ENCODE measurements at places on chromosomes 3 and 15.

DNA sequence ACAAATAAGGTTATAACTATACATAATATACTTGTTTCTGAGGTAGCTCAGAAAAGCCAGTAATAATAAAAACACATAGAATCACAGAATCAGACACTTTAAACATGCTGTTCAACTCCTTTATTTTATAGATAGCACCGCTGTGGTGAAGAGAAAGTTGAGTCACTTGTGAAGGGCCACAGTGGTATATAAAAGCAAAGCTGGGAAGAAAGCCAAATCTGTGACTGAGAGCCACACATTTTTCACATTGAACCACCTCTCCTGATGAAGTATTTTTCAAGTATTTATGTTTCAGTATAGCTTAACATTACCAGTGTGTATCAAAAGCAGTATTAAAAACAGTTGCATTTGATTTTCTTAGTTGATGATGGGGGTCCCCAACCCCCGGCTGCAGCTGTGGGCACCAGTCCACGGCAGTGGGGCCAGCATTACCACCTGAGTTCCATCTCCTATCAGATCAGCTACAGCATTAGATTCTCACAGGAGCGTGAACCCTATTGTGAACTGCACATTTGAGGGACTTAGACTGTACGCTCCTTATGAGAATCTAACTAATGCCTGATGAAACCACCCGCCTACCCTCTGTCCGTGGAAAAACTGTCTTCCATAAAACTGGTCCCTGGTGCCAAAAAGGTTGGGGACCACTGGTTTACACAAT is 46.2 kb downstream of the TBL1XR1 start:
- DNase-seq = no peak

DNA sequence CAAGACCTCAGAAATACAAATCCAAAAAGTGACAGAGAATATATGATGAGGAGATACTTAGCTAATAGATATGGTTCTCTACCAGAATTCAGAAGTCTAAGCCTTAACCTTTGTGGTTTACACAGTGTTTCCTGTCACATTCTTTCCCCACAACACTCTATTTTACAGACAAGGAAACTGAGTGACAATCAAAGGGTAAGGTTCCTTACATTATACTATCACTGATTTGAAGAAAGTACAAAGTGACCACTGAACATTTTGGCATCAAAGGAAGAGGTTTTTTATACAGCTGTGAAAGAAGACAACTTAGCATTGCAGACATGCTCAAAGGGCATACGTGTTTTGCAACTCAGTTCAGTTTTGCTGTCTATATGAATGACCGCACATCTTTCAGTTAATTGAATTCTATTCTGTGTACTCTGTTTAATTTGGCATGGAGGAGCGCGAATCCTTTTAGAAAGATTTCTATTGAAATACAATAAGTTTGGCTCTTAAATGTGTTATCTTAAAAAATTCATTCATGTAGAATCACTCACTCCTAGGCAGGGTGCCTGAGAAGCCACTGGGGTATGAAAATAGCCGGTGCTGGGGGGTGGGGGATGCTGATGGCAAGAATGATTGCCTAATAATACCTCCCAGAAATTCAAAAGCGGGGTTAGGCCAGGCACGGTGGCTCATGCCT is 66.5 kb upstream of the SKOR1 start:
- DNase-seq = no peak

- DNase-seq = no peak
Observed at GRCh38 chr3:42658091-42658770, 4.7 kb downstream of the ZBTB47 start.

DNA sequence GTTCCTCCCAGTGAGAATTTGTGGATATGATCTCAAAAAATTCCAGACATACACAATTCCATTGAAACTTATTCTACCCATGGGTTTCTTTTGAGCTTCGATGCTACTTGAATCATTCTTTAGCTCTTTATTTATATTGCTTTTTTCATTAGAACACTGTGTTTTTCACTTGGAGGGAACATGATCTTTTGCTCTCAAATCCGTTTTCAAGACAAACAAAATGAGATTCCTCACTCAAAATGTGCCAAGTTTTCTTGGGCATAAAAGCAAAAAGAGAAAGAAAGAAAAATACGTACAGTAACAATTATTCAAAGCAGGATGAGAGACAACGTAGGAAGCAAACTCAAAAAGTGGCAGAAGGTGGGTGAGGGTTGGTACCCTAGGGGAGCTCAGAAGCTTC is 118.8 kb upstream of the PDZRN3 start:
- DNase-seq = no peak

DNA sequence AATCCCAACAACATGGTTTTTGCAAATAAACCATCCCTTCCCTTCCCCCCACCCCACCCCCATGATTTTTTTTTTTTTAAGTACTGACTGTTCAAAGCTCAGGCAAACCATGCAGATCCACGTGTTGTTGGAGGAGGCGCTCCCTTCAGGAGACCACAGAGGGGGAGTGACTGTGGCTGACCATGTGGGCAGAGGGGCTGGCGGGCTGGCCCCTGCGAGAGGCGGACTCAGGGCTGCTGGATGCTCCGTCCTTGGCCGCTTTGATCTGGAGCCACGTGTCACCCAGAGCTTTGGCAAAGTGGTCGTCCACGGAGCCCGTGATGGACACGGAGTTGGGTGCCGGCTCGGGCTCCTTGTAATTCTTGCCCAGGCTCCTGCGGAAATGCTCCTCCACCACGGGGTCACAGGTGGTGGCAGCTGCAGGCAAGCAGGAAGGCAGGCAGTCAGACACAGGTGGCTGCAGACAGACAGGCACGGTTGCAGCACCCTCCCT is 85.3 kb downstream of the VGLL4 start:
- no peak for DNase-seq

GRCh38 chr3:38579551-38580449 is 69.7 kb downstream of the SCN5A start:
- DNase-seq = no peak

- DNase-seq = no peak
Observed at GRCh38 chr3:53803124-53803815, 42.9 kb downstream of the CHDH start.

GRCh38 chr3:13574798-13575451 is 26.0 kb downstream of the FBLN2 start:
- peak; percentile 27 for DNase-seq

DNA sequence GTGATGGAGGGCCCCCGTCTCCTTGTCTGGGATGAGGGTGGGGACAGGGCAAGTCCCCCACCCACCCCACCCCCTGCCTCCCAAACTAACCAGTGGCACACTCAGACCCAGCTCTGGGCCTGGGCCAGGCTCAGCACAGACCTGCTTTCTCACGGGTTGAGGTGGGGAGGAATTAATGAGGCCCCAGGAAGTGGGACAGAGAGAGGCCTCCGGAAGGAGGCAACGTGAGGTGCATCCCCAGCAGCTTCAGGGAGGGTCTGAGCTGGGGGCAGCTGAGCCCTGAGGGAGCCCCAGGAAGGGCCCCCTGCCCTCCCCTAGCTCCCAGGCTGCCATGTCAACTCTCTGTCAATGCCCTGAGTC is 15.0 kb upstream of the GNAI2 start:
- no peak for DNase-seq

GRCh38 chr3:41209646-41210045 is 10.3 kb downstream of the CTNNB1 start:
- no peak for DNase-seq

- no peak for DNase-seq
Observed at GRCh38 chr3:196966526-196967401, 1.9 kb downstream of the PIGZ start.

- DNase-seq = no peak
Observed at GRCh38 chr15:38207621-38208020, 45.0 kb upstream of the SPRED1 start.

- DNase-seq = no peak
Observed at GRCh38 chr15:66019368-66019767, 150.1 kb downstream of the RAB11A start.

GRCh38 chr3:21839592-21839991 is 88.6 kb upstream of the ZNF385D start:
- no peak for DNase-seq

DNA sequence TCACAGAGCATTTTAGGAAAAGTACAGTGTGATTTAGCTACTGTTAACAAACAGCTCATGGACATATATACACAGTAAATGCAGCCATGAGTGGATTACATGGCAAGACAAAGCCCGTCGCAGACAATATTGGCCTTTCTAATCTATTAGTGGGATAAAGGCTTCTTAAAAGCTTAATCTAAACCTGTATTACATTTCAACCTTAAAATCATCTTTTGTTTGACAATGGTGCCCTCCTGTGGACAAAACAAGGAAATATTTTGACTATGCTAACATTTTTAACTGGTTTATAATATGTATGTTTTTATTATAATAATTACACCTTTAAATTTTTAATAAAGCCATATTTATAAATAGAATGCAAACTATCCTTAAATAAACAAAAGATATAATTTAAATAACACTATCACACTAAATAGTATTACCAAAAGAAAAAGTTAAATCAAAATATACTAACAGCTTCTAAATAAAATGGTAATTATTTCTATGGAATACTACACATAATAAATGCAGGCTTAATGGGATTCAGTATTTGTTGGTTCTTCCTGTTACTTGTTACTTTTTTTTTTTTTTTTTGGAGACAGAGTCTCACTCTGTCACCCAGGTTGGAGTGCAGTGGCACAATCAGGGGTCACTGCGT is 38.6 kb downstream of the TAFA4 start:
- DNase-seq = no peak

GRCh38 chr3:189389346-189389745 is 217.6 kb downstream of the TPRG1 start:
- no peak for DNase-seq

- DNase-seq = no peak
Observed at GRCh38 chr15:80550908-80551260, 144.2 kb upstream of the ABHD17C start.

DNA sequence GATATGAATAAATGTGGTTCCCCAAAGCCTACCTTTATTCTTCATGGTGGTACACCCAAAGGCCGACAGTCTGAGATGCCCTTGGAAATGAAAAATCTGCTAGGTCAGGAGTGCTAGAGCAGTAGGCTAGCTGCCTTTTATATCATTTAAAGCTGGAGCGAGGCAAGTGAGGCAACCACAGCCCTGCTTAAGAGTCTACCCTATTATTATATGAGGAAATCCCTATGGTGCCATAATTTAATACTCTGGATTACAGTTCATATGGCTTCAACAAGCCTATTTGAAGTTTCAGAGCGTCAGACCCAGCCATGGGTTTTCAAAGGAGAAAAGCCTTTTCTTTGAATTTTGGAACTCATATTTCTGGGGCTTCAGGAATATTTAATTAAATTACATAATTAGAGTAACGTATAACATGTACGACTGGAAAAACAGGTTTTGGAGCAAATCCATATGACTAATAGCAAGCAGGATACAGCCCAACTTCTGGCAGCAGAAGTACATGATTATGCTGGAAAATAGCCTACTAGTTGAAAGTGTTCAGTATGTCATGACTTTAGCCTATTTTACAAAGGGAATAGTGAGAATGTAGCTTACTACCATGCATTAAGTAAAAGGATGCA is 18.0 kb upstream of the SLTM start:
- DNase-seq = no peak

DNA sequence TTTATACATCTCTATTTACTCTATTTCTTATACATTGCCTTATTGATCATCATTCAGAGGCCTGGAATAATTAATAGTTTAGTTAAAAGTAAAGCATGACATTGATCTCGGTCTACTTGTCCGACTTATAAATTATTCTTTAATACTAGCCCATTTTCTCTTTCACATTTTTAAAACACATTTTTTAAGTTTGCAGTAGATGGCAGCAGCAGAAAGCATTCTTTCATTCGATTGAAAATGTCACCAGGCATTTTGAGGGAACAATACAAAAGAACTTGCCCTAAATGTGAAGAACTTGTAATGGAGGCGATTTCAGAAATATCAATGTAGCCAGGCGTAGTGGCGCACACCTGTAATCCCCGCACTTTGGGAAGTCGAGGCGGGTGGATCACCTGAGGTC is 15.5 kb upstream of the MAP3K13 start:
- DNase-seq = no peak

Data from stimulated activated CD8-positive, alpha-beta memory T cell treated with anti-CD3 and anti-CD28 coated beads, Interleukin-15, amount 100 ng/mL, for 48 hours (primary cell).